ENCODE measurements at places on chromosomes 16 and 17.

DNA sequence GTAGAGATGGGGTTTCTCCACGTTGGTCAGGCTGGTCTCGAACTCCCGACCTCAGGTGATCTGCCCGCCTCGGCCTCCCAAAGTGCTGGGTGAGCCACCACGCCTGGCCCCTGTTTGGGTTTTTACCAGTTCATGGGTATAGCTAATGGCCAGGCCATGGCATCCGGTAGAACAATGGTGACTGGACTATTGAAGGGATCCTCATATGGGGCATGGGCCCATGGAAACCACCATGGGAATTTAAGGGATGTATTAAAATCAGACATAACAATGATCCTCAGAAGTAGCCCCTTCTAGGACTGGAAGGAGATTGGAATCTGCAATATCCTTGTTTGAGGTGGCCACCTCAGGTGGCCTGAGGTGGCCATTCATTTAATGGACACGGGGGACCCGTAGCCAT lies 17.5 kb upstream of the GUCY2D start:
- no peak for DNase-seq

DNA sequence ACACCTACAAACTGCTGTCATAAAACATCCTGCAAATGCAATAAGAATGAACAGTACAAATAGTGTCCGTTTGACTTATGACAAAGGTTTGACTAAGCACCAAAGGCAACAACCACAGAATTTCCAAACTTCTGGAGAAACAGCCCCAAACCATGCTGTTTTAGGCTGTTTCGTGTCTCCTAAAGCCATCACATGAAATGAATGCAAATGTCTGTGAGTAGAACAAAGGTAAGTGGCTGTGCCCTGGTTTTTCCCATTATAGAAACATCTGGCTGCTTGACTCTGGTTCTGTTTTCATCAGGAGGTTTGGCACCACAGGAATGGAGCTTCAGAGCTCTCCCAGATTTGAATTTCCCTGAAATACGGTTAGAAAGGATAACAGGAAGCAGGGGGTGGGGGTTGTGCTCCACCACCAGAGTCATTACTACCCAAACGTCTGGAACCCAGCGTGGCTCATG lies 4.6 kb upstream of the EMP2 start:
- no peak for DNase-seq

- DNase-seq, result no peak
Observed at GRCh38 chr16:73071131-73071940, 23.4 kb upstream of the ZFHX3 start.

DNA sequence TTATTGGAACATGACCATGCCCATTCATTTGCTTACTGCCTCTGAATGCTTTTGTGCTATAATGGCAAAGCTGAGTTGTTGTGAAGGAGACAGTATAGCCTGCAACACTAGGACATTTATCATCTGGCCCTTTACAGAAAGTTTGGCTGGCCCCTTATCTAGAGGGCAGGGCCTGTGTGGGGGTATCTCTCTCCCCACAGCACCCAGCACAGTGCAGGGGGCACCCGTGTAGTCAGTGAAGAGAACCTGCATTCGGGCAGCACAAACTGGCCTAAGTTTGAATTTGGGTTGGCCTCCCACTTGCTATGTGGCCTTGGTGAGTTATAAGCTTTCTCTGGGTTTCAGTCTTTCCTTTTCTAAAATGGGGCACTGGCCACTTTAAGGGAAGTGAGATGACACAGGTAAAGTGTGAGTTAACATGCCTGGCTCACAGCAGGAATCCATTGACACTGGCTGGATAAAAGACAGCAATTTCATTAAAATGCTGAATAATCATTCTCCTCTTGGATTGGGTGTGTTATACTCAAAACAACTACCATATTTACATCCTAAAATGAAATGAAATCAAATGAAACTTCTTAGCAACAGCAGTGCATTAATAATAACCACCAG lies 12.1 kb downstream of the UBE2O start:
- DNase-seq, result no peak

GRCh38 chr16:53892155-53892554 lies 188.2 kb downstream of the FTO start:
- peak; percentile 8 for DNase-seq

GRCh38 chr17:47205419-47205963 lies 3.7 kb upstream of the MYL4 start:
- peak; percentile 74 for DNase-seq

- DNase-seq, result no peak
Observed at GRCh38 chr16:4618645-4619418, 4.1 kb upstream of the UBALD1 start.

GRCh38 chr17:4160294-4160859 lies 17.4 kb downstream of the CYB5D2 start:
- DNase-seq, result no peak

GRCh38 chr16:28217326-28217725 lies 5.6 kb upstream of the XPO6 start:
- DNase-seq, result no peak

- DNase-seq, result no peak
Observed at GRCh38 chr17:79290726-79291125, 216.1 kb downstream of the ENGASE start.

DNA sequence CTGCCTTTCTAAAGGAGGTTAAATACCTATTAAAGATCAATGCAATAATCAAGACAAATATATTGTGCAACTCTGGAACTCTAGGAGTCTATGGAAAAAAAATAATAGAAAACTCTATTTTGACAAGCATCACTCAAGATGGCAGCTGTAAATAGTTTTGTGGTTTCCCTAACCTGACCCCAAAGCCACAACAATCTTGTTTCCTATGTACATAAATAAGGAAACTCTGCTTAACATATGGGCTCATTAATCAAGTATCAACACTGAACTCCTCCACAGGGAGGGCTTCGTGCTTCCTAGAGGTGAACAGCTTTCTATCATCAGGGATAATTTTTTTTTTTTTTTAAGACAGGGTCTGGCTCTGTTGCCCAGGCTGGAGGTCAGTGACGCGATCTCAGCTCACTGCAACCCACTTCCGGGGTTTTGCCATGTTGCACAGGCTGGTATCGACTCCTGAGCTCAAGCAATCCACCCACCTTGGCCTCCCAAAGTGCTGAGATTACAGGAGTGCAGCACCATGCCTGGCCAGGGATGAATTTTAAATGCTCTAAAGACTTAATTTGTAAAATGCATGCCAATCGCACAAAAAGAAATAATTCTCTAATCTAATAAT lies 42.5 kb downstream of the ARHGAP17 start:
- DNase-seq, result no peak

- DNase-seq, result no peak
Observed at GRCh38 chr17:31391496-31391949, at the start of gene RAB11FIP4. TSS of gene RAB11FIP4 (plus strand) at chr17:31391675. CDS start at chr17:31391853, 178 bp downstream.

GRCh38 chr16:11251525-11252481 lies 4.2 kb downstream of the SOCS1 start:
- peak; percentile 79 for DNase-seq

DNA sequence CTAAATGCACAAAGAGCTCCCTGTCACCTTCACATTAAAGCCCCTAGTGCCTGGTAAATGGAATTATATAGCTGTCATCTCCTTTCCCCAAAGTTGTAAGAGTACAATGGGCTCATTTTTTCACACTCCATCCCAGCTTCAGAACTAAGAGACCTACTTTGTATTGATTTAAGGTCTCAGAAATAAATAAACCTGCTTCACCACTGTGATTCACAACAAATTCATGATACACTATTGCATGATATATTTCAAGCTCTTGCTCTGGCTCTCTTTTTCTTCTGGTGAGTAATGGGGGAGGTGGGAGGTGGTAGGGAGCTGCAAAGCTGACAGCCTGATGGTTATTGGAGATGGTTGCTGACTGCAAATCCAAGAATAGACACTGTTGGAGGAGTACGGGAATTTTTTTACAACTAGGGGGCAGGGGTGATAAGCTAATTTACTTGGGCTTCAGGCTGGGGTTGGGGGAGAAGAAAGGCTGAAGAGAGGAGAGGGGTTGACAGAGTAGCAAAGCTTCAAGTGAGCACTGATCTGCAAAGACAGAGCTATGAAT lies 189.9 kb downstream of the AATF start:
- no peak for DNase-seq

DNA sequence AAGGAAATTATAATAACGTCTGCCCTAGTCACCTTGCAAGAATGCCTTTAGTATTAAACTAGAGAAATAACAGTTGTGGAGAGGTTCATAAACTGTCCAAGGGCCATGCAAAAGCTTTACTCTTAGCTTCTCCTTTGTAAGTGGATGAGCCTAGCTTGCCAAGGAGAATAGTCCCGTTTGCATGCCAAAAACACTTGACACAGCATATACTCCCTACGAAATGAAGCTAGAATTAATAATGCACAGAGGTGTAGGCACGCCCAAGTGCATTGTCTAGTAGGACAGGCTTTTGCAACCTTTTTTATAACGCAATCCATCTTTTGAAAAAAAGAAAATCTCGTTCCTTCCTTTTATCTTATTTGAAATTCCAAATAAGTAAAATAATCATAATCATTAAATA lies 12.8 kb upstream of the CDRT4 start:
- DNase-seq, result no peak

- no peak for DNase-seq
Observed at GRCh38 chr16:1299012-1299867, 10.2 kb upstream of the UBE2I start.

DNA sequence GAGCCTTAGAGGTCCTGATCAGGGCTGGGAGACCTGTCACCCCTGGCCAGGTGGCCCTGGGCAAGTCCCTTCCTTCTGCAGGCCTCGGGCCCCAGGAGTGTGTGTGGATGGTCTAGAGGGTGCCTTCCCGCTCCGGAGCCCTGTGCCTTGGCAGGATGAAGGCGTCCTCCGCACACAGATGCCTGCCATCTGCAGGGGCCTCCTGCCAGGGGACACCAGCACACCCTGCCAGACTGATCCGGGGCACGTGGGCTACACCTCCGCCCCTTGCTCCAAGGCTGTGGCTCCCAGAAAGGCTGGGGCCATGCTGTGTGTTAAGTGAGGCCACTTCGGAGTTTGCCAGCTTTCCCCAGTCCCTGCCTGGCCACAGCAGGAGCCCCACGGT lies 30.7 kb downstream of the NPTX1 start:
- no peak for DNase-seq

DNA sequence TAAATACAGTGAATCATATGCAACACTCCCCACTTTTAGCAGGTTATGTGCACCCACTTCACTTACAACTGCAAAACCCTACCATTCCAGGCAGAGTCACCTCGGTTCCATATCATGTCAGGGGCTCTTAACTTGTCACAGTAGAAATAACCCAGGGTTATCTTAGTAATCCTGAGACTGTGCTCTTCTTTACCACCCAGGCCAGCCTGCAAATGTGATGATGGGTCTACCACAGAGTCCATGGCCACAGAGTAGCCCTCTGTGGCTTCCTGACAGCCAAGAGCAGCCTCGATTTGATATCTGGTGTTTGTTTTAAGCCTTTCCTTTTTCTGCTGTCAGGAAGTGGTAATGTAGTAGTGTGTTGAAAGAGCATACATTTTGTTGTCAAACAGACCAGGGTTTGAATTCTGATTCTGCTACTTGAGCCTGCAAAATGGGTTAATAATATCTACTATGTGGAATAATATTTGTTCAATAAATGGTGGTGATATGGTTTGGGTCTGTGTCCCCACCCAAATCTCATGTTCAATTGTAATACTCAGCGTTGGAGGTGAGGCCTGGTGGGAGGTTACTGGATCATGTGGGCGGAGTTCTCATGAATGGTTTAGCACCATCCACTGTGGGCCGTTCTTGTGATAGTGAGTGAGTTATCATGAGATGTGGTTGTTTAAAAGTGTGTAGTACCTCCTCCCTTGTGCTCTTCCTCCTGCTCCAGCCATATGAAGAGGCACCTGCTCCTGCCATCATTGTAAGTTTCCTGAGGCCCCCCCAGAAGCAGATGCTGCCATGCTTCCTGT lies 416.5 kb downstream of the UTP18 start:
- DNase-seq, result no peak

- DNase-seq, result peak; percentile 46
Observed at GRCh38 chr16:75789237-75789636, 62.9 kb upstream of the CPHXL start.

DNA sequence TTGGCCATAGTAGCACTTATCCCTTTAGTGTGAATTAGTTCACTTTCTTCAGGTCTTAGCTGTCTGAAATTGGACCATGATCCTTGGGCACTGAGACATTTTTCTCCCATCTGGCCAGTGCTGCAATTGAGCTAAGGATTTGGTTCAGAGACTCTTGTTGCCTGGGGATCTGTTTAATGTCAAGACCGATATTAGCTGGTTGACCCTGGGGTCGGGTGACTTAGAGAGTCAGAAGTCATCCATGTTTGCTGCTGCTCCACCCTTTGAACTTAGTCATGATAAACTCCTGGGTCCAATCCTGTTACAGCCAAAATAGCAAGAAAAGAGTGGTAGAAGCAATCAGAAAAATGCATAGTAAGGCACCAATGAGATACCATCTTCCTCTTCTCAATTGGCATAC lies 45.8 kb upstream of the TOX3 start:
- DNase-seq, result no peak

- no peak for DNase-seq
Observed at GRCh38 chr16:21598701-21599121, 666 bp upstream of the METTL9 start.

GRCh38 chr17:37726248-37726647 lies 18.6 kb downstream of the HNF1B start:
- no peak for DNase-seq

DNA sequence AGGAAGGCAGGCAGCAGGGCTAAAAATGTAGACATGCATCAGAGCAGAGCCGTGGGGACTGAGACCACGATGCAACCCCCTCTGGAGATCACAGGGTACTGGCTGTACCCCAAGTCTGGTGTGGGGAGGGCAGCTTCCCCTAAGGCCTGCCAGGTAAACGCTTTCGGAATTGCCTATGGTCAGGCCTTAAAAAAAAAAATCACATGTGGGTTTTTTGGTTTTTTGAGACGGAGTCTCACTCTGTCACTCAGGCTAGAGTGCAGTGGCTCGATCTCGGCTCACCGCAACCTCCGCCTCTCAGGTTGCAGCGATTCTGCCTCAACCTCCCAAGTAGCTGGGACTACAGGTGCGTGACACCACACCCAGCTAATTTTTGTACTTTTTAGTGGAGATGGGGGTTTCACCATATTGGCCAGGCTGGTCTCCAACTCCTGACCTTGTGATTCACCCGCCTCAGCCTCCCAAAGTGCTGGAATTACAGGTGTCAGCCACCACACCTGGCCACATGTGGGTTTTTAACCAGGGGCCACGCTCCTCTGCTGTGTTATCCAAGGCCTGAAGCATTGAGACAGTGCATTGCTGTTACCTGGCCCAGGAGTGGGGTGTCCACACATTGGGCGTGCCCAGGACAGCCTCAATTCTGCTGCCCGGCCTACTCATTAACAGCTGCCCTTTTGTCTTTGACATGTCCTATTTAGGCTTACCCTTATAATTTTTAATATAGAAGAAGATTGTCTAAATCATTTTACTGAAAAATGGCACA lies 50.4 kb downstream of the LITAF start:
- peak; percentile 18 for DNase-seq

Measured in CD4-positive, alpha-beta T cell treated with Interleukin-1 beta for 1 hour (primary cell).